Common myeloid progenitor, CD34-positive (primary cell): ENCODE measurements at places on chromosomes 3 and 15.

GRCh38 chr3:14531856-14532395 is 8.2 kb downstream of the GRIP2 start:
- no peak for DNase-seq

DNA sequence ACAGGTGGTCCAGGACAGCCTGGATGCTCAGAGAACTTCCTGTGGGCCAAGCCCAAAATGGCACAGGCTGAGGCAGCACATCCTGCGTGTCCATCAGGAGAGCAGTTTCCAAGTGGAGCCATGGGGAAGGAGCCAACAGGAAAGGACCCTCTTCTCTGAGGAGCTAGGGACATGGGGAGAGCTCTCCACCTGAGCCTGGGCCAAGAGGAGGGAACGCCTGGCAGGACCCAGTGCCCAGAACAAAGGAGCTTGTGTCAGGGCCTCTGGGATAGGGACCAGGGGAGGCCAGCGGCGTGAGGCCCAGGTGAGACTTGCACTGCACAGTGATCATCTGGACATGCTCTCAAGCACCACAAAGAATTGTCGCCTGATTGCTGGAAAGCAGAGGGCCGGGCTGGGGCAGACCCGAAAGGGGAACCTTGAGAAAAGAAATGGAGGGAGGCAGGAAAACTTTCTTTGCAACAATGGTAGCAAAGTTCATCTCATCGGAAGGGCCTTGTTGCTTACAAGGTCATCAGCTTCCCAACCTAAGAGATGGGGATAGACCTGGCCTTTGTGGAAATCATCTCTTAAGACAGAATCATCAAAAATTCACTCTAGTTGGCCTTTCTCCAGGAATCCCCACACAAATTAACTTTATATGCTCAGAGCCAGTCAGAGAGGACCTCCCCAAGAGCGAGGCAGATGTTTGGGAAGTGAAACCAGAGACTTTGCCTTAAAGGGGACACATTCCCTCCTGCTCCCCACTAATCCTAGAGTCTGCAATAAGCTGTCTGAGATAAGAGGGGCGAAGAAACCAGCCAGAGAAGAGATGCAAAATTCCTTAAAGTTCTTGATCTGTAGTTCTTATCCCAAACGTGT is 47.7 kb upstream of the HES1 start:
- no peak for DNase-seq

DNA sequence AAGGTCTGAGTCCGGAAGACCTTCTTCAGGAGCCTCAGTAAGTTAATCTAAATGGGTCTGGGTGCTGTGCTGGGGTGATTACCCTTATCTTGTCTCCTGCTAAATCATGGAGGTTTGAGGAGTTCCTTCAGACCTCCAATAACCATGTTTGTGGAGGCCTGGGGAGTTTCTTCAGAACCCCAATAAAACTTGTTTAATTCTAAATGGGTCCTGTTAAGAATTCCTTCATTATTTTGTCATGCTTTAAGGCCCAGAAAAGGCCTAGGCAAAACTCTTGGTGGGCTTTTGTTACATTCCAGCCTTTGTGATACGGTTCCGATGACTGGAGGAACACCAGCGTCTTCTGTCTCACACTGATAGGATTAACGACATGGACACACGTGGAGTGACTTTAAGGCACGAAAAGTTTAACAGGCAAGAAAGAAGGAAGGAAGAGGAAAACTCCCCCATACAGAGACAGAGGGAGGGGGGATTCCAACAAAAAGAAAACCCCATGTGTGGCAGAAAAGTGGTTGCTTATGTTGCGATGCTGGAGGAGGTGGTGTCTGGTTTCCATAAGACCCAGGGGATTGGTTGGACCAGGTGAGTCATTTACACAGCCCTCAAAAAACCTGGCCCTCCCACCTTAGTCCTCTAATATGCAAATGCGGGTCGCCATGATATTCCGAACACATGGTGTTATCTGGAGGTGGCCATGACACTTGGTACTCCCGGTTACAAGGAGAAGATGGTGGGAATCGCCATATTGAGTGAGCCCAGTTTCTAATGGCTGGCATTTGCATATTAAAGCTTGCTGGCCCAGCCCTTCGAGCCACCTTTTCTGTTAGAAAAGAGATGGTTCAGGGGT is 72.6 kb upstream of the MFGE8 start:
- DNase-seq = no peak

- no peak for DNase-seq
Measured at GRCh38 chr15:51658664-51659063, 22.6 kb upstream of the SCG3 start.

GRCh38 chr3:194987571-194988494 is 283.1 kb downstream of the XXYLT1 start:
- DNase-seq = no peak

GRCh38 chr15:38080651-38081275 is 146.3 kb downstream of the TMCO5A start:
- DNase-seq = no peak

DNA sequence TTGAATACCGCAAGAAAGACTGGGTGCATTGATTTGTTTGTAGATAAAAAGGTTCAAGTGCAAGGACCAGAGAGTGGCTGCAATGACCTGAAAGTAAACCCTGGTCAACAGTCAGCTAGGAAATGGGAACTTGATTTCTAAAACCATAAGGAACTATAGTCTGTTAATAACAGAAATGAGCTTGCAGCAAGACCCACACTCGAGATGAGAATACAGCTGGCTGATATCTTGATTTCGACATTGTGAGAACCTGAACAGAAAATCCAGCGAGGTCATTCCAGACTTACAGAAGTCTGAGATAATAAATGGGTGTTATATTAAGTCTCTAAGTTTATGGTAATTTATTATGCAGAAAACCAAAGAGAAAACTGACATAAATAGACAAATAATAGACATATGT is 177.3 kb downstream of the NFKBIZ start:
- no peak for DNase-seq

DNA sequence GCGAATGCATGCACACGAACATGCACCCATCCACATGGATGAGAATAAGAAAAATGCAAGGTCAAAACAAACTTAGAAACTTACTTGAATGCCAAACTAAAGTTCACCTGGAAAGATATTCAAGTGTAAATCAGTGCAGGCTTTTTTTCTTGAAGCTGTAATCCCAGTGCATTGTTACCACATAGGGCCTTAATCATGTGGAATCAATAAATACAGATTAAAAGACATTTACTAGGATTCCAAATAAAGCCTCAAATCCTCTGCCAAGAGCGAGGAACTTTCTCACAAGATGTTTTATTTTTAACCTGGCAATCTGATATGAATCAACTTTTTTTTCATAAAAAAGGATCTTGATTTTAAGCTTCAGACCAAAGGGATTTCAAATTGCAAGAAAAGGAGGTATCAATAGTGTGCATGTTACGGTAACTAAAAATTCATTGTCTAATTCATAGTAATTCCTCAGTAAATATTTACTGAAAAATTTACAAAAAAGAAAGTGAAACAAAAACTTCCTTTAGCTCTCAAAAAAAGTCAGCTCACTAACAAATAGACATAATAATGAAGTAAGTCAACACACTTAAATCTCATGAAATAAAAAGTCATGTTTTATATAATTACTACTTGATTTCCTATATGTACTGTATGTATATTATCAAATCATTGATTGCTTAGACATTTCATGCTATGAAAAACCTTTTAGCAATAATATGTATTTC is 978.6 kb downstream of the PLOD2 start:
- no peak for DNase-seq

- DNase-seq = no peak
Measured at GRCh38 chr3:153328690-153329089, 166.7 kb downstream of the RAP2B start.

GRCh38 chr3:44926172-44926571 is 49.8 kb downstream of the ZDHHC3 start:
- DNase-seq = no peak

DNA sequence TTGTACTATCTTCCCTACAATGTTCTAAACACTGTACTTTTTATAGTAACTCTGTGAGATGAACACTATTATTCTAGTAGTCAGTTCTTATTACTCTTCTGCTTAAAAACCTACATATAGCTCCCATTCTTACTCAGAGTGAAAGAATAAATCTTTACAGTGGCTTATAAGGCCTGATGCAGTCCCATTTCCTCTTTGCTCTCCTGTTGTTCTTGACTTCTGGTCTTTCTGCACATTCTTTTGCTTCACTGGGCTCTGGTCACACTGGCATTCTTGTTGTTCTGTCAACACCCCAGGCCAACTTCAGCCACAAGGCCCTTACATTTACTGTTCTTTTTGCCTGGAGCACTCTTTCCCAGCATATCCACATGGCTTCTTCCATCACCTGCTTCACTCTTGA is 58.2 kb upstream of the TP63 start:
- no peak for DNase-seq

- DNase-seq = no peak
Measured at GRCh38 chr3:60114191-60114590, 1064.4 kb upstream of the CFAP20DC start.

- no peak for DNase-seq
Measured at GRCh38 chr3:64650715-64651114, 37.1 kb downstream of the ADAMTS9 start.

DNA sequence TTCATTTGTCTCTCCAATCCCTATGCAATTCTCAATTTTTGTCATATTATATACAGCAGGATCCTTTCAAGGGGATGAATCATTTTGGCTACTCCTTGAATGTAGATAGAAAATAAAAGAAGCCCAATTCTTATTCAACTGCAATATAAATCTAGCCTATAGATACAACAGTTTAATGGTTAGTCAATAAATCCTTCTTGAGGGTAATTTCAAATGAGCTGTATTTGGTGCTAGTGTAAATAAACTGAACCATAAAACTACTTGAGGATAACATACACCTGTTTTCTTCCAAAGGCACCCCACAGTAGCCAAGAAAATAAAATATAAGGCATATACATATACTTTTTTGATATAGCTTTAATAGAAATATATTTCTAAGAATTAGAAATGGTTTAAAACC is 830.3 kb downstream of the ROBO1 start:
- DNase-seq = no peak

- no peak for DNase-seq
Measured at GRCh38 chr15:70856884-70857561, 3.1 kb upstream of the LARP6 start.

DNA sequence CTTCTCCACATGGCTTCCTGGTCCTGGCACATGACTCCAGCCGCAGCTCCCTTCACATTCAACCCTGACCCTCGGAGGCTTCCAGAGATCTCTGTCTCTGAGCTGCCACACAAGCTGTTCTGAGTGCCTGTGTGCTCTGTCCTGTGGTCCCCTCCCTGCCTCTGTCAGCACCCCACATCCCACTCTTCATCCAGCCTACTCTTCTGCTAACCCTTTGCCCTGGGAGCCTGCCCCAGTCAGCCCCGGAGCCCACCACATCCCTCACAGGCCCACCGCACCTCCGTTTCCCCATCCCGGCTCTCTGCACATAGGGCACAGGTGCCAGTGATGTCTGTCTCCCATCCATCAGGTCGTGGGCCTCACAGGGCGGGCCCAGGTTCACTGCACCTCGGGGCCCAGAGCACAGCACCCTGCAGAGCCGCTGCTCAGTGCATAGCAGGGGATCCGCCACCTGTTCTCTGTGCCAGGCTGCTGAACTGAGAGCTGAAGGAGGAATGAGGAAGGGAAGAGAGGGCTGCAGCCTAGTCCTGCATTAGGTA is 133.6 kb downstream of the UACA start:
- no peak for DNase-seq

DNA sequence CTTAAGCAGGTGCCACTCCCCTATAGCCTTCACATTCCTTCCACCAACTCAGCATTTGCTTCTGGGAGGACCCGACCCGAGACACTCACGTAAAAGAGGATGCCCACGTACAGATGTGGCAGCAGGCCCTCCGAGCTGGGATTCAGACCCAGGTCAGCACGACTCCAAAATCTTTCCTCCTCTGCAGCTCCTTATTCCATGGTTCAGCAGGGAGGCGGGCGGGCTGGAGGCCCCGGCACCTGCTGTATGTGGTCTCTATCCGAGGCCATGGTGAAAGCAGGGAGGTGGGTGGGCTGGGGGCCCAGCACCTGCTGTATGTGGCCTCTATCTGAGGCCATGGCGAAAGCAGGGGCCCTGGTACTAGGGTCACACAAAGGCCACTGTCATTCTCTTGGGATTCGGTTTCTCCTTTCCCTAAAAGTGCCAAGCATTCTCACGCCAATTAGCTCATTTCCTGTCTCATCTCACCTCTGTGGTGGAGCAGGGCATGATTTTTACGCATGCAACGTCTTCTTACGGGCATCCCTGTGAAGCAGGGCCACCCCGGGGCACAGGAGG is 5.9 kb upstream of the MUC4 start:
- DNase-seq = no peak

GRCh38 chr3:30952786-30953185 is 58.3 kb upstream of the GADL1 start:
- DNase-seq = no peak

DNA sequence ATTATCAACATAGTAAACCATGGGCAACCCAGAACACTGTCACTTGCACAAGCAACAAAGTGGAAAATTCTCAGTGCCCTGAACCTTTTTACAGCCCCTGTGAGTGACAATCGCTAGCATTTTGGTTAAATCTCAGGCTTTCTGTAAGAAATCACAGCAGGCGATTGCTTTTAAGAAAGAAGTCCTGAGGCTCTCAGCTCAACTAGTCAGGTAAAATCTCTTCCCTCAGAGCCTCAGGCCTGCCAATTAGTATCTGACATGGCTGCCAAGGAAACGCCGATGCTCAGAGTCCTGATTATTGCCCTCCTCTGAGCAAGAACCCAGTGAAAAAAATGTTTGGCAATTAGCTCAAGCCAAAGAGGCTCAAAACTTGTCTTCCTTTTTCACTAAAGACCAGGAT is 530.8 kb downstream of the DIPK2A start:
- DNase-seq = no peak

DNA sequence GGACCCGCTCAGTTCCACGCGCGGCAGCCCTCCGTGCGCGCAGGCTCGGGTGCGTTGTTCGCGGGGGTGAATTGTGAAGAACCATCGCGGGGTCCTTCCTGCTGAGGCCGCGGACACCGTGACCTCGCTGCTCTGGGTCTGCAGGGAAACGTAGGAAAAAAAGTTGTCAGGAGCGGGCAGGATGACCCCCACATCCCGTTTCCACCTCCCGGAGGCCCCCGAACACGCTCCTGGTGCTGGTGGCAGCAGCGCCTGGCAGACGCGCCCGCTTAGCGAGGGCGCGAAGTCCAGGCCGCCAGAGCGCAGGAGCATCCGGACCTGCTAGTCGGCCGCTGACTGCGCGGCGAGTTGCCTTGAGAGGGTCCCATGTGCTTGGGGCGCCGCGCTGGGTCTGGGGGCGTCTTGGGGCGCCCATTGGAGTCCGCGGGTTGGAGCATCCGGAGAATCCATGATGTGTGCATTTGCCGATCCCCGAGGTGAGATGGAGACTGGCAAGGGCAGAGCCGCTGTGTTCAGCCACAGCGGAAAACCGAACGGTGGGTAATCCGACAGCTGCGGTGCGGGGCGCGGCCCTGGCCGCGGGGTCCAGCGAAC is 520 bp downstream of the GREM1 start:
- DNase-seq = no peak
